Right renal pelvis (tissue), 4 donors: ENCODE measurements at places on chromosomes 11 and 22. TPM values are rescaled to one million over a fixed set of nuclear protein-coding genes. Genes with fewer than 3 reads are reported as not detected.

Gene BSX
- polyA plus RNA-seq, result not detected

Gene TUBA8
- 3.7 TPM for polyA plus RNA-seq

DNA sequence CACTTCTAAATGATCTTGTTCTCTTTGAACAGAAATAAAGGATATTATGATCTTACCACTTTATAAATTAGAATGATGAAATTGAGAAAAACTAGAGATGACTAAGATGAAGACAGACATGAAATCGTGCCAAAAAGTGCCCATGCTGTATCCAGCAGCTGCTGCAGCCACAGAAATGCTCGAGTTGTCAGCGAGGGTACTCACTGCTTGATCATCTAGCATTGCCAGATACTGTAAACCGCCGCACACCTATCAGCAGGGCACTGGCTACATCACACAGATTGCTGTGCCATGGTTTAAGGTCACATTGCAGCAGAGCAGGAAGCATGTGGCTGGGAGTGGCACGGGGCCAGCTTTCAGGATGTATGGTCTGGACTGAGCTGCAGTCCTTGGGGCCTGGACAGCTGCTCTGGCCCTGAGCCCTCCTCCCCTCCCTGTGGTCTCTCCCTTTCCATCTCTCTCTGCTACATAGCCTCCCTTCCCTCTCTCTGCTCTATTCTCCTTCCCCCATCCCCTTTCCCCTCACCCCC, 51.0 kb upstream of the SEPTIN5 start:
- no peak for DNase-seq

Gene BATF2
- polyA plus RNA-seq, result 3.3 TPM

DNA sequence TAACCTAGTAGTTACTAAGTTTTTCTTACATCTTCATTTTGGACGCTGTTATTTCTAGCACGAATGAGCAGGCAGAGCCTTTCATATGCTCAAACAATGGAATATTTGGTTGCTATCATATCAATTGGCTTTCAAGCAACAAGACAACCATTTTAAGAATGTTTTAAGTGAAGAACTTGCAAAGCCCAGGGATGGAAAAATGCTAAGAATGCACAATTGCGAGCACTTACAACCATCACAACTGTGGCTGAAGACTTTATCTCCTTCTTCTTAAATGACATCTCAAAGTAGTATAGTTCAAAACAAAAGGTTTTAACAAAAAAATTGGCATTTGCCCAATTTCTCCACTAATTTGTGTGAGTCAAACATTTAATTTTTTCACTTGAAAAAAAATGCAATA, 8.3 kb upstream of the MMP1 start:
- DNase-seq, result no peak

GRCh38 chr22:33563220-33563964, 356.9 kb downstream of the LARGE1 start:
- DNase-seq, result no peak

DNA sequence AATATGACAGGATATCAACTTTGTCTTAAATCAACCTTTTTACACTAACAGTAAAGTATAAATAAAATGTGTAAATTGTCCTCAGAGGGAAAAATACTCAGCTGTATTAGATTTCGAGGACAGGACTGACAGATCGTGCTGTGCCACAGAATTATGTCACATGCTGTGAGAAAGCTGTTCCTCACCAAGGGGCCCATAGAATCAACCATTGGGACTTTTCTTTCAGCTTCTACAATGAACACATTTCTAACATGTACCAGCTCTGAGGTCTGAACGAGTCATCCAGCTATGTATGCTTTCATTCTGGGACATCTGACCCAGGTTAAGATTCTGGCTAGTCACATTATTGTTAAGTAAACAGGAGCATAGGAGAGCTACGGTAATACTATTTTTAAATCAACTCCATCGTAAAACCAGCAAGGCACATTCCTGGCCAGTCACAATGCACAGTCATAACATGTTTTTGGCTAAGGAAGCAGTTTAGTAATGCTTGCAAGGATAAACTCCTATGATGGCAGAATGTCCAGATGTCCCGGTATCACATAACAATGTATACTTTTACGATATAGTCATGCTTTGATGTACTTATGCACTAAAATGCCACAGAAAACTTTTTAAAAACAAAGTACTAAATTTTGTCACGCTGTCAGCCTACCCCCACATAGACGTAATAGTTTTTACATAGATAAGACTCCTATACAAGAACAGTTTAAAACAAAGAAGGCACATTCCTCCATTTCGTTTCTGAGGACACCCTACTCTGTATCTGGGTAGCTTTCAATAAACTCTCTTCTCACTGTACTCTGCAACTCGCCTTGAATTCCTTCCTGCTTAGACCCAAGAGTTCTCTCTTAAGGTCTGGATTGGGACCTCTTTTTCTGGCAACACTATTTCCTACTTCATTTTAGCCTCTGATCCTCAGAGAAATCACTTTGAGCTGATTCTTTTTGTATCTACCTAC, 27.4 kb downstream of the ZNF214 start:
- no peak for DNase-seq
